Endothelial cell of umbilical vein (primary cell): ENCODE measurements at places on chromosomes 2 and 18. TPM values are rescaled to one million over a fixed set of nuclear protein-coding genes. Genes with fewer than 3 reads are reported as not detected.

The VWA3B gene
- not detected in 2 replicates for total RNA-seq

The TUBB8B gene
- 1.1 TPM in 1 of 2 replicates, not detected in the other for total RNA-seq

The POTEJ gene
- total RNA-seq, result 0.24 TPM in 1 of 2 replicates, not detected in the other

The CERKL gene
- total RNA-seq, result not detected in 2 replicates

The CABYR gene
- total RNA-seq, result 8.9 and 11.4 TPM in 2 replicates

The ALPI gene
- not detected in 2 replicates for total RNA-seq

The RIT2 gene
- not detected in 2 replicates for total RNA-seq

The CLHC1 gene
- total RNA-seq, result 10.2 and 12.3 TPM in 2 replicates

The EIF2B4 gene
- total RNA-seq, result 43.7 and 48.9 TPM in 2 replicates

The TDRD15 gene
- not detected in 2 replicates for total RNA-seq

The LBX2 gene
- 3.8 and 4.3 TPM in 2 replicates for total RNA-seq

The GEN1 gene
- total RNA-seq, result 20.8 and 29.6 TPM in 2 replicates

The SCN9A gene
- total RNA-seq, result 1.6 and 1.8 TPM in 2 replicates

The EVX2 gene
- total RNA-seq, result not detected in 2 replicates

The KCNF1 gene
- total RNA-seq, result 0.28 and 0.42 TPM in 2 replicates

The DHRS9 gene
- 0.32 TPM in 1 of 2 replicates, not detected in the other for total RNA-seq
